ENCODE measurements at places on chromosomes 7 and 10. TPM values are rescaled to one million over a fixed set of nuclear protein-coding genes. Genes with fewer than 3 reads are reported as not detected.

DNA sequence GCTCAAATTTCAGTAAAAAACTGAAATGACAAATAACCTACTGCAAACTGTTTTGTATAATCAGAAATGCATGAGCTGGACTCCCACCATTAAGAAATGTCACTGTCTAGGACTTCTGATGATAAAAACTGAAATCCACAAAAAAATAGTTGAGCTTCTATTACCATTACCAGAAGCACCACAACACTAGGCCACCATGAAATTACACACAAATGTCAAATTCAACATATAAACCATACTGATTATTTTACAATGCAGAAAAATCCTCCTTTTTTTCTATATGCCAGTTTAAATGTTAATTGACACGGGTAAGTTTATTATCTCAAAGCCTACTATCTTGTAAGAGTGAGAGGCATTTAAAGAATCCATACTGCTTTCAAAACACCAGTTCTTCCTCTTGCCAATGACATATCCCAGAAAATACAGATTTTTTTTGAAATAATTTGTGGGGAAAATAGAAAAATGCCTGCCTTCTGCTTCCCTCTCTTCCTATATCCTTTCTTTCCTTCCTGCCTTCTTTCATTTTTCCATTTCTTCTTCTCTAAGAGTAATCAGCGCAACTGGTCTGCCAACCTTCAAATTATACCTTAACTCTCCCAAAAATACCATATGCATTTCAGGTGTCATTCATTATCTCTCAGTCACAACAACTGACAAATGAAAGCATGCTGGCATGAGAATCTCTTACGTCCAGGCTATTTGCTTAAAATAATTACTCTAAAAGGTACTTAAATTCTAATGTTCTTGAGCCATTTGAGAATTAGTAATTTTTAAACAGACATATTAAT lies 12.3 kb downstream of the PDK4 start:
- no peak for DNase-seq

- no peak for DNase-seq
Observed at GRCh38 chr7:18257711-18258110, 230.1 kb upstream of the PRPS1L1 start.

DNA sequence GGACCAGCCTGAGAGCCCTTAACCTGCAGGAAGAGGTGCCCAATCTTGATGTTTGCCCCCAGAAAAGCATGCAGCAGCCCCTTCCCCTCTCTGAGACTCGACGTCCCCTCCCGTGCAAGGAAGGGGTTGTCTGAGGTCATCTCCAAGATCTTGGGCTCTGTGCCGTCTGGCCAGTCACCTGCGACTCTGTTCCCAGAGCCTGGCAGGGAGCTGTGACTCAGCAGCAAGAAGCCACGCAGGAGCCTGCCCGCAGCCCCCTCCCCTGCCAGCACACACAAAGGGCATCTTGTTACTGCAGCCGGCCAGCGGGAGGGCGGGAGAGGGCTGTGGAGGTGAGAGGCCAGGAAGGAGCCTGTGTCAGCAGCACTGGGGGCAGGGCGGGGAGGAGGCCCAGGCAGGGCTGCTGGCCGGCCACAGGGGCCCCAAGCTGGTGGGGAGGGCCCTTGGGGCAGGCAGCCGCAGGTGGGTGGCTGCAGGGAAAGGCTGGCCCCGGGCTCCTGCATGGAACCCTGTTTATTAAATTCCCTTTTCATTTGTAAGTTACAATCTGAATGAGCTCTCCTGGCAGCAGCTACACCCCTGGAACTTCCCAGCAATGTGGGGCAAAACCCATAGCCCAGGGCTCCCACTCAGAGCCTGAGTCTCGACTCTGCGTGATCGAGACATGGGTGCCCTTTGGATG lies 103.7 kb upstream of the ZMIZ1 start:
- no peak for DNase-seq

- DNase-seq = peak; percentile 72
Observed at GRCh38 chr7:128084896-128085608, 53.8 kb upstream of the LRRC4 start.

The CC2D2B gene
- polyA plus RNA-seq = 2.2 TPM

The PALD1 gene
- 18.0 TPM for polyA plus RNA-seq

The PLPP4 gene
- polyA plus RNA-seq = not detected
